Tibial artery (tissue), 4 donors: ENCODE measurements at places on chromosomes 11 and 22.

- DNase-seq: no peak
Observed at GRCh38 chr11:35474688-35475087, 50.7 kb downstream of the PAMR1 start.

GRCh38 chr11:96105944-96106343 lies 182.0 kb upstream of the MTMR2 start:
- no peak for DNase-seq

DNA sequence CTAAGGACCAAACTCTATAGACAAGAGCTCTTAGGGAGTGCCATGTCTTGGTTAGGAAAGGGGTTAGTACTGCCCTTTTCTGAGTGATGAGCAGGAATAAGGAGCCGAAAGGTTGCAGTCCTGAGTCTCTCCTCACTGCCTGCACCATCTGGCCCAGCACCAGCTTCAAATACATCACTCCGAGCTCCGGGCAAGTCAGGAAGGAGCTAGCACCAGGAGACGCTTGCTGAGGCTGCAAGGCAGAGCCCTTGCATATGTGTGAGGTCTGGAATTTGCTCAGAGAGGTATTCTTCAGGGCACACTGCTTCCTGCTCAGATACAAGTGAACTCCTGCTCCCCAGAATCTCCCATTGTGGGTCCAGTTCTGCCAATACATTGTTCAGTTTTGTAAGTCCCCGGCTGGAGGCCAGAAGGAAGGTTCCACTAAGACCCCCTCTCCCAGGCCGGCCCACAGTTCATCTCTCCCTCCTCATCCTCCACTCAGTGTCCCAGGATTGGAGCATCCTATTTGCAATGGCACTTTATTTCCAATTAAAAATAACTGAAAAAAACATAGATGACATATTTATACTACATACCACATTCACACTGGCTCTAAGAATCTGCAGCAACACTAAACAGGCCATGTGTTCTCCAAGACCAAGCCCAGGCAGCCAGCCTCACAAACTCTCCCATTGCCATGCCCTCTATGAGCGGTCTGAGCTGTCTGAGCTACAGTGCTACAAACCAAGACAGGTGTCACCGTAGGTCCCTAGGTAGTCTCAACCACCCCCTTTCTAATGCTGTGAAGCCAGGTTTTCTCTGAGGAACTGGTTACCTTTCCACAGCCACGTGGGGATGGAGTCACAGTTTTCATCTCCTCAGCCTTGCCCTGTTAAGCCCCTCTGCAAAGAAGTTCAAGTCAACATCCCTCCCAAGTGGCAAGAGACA lies 55.1 kb upstream of the SPATA19 start:
- peak; percentile 48 for DNase-seq

GRCh38 chr11:3861683-3862082 lies 6.2 kb downstream of the STIM1 start:
- DNase-seq: no peak

DNA sequence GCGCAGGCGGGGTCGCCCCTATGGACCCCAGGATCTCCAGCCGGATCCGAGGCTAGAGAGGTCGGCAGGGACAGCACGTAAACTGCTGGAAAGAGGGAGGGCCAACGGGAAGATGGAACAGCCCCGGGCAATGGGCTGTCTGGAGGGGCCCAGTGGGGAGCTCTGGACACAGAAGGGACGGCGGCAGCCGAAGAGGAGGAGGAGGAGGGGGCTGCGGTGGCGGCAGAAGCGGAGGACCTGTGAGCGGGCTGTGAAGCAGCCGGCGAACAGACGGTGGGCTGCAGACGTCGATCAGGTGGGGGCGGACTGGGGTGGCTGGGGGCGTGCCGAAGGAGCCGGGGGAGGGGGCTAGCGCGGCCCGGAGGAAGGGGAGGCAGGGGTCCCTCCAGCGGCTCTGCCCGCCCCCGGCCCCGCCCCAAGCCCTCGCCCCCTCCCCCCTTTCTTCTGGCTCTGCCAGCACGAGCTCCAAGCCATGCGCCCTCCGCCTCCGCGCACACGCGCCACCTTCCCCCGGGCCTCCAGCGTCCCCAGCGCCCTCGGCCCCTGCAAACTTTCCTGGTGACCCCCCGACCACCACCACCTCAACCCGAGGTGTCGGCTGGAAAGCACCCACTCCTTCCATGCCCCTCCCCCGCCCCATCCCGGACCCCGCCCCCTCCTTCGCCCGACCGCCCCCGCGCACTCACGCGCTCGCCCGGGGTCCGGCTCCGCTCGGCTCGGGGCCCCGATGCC lies 432 bp downstream of the TNKS1BP1 start:
- DNase-seq: no peak

- no peak for DNase-seq
Observed at GRCh38 chr11:129643031-129643721, 172.5 kb upstream of the TMEM45B start.

- no peak for DNase-seq
Observed at GRCh38 chr11:69352715-69353319, 58.9 kb downstream of the MYEOV start.

DNA sequence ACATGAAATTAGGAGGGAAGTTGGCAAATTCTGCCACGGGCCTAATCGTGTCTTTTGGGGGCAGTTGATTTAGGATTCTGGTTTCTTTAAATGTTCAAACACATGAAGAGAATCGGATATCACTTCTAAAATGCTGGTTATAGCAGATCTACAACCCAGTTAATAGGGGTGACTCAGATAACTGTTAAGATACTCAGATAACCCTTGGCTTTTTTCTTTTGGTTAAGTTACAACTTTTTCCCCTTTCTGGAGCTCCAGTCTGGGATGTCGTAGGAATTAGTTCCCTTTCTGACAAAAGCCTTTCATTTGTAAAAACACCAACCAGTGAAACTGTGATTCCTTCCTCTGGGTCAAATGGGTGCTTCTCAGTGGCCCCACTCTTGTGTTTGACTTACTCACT lies 976 bp downstream of the DEPDC7 start:
- no peak for DNase-seq

DNA sequence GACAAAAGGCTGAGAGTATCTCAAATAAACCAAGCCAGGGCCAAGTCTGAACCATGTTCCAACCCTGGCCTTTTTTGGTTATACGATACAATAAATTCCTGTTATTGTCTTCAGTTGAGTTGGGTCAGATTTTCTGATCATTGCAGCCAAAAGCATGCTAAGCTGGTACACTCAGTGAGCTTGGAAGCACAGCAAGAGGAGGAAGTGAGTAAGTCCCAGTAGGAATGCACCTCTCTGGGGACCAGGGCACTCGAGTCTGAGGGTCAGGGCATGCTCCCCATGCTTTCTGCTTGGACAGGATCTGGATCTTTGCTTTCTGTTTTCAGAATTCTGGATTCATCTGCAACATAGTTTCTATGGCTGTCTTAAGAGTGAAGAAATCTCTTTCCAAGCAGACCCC lies 73.1 kb downstream of the TMPRSS5 start:
- DNase-seq: peak; percentile 71

- no peak for DNase-seq
Observed at GRCh38 chr22:30295576-30295975, 6.3 kb upstream of the CASTOR1 start.

- no peak for DNase-seq
Observed at GRCh38 chr11:22807855-22808570, 21.6 kb downstream of the SVIP start.

- no peak for DNase-seq
Observed at GRCh38 chr11:45919806-45920530, 2.3 kb upstream of the PEX16 start.

DNA sequence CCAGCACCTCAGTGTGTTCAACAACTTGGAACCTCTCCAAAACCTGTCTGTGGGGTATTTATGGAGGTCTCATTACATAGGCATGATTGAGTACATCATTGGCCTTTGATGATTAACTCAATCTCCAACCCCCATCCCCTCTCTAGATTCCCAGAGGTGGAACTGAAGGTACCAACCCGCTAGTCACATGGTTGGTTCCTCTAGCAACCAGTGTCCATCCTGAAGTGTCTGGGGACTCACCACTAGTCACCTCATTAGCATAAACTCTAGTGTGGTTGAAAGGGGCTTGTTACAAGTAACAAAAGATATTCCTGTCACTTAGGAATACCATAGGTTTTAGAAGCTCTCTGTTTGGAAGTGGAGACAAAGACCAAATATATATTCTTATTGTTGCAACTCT lies 40.3 kb downstream of the SIK2 start:
- DNase-seq: no peak

DNA sequence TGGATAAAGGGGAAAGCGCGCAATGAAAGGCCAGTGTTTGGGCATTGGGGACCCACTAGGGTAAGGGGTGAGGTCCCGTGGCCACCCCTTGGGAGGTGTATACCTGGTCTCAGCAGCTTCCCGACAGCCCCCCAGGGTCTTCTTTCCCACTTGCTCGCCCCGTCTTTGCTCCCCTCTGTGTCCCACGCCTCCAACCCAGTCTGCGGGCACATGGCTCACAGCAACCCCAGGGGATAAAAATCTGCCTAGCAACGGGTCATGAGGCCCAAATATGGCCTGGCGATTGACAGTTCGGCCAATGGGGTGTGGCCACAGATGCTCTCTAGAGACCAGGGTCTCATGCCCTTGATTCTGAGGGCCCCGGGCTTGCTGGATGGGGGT lies 41.6 kb downstream of the AHNAK start:
- DNase-seq: no peak
